ENCODE measurements at places on chromosomes 1 and 21.

GRCh38 chr1:178124115-178124514, 30.2 kb downstream of the RASAL2 start:
- DNase-seq, result no peak

- no peak for DNase-seq
Measured at GRCh38 chr1:175221557-175222175, 29.1 kb upstream of the KIAA0040 start.

- no peak for DNase-seq
Measured at GRCh38 chr1:167705250-167705649, 16.5 kb upstream of the MPZL1 start.

DNA sequence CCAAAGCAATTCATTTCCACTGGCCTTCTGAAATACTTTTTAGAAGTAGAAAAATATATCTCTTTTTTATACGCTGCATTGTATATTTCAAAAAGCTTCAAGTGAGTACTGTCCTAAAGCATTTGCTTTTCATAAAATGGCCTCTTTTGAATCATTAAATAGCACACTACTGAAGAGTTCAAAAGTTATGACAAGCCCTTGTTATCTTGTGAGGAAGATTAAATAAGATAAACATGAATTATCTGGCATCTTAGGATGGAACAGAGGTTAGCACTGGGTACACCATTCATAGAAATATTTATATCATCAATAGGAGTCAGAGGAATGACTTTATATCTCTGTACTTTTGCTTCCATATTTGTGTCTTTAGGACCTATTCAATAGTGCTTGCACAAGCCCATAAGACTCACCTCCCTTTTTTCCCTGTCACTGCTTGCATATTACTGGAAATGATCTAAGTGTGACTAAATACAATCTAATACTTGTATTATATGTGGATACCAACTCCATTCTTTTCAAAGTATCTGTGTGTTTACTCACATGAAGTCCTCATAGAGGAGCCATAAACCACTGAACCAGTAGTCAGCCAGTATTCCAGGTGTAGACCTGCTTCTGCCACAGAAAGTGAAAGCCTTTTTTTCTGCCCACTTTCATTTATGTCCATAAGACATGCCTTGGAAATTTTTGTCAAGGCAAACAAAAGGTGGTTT, 274.2 kb upstream of the C1orf105 start:
- no peak for DNase-seq

GRCh38 chr1:248618878-248619277, 16.0 kb downstream of the OR2T11 start:
- no peak for DNase-seq

- no peak for DNase-seq
Measured at GRCh38 chr1:197778366-197778945, 3.2 kb upstream of the DENND1B start.

GRCh38 chr1:112375701-112376100, 20.3 kb upstream of the CTTNBP2NL start:
- DNase-seq, result no peak

- DNase-seq, result no peak
Measured at GRCh38 chr1:147600119-147601111, 59.1 kb downstream of the BCL9 start.

- DNase-seq, result no peak
Measured at GRCh38 chr1:105872817-105873216, 1183.7 kb upstream of the PRMT6 start.

- no peak for DNase-seq
Measured at GRCh38 chr1:50421768-50422674, 1.2 kb downstream of the DMRTA2 start.
